ENCODE measurements at places on chromosomes 6 and 20.

GRCh38 chr6:54473328-54473727 lies 165.1 kb downstream of the TINAG start:
- DNase-seq = no peak

- DNase-seq = no peak
These were observed 7.5 kb downstream of the ESF1 start for GRCh38 chr20:13777171-13777601.

DNA sequence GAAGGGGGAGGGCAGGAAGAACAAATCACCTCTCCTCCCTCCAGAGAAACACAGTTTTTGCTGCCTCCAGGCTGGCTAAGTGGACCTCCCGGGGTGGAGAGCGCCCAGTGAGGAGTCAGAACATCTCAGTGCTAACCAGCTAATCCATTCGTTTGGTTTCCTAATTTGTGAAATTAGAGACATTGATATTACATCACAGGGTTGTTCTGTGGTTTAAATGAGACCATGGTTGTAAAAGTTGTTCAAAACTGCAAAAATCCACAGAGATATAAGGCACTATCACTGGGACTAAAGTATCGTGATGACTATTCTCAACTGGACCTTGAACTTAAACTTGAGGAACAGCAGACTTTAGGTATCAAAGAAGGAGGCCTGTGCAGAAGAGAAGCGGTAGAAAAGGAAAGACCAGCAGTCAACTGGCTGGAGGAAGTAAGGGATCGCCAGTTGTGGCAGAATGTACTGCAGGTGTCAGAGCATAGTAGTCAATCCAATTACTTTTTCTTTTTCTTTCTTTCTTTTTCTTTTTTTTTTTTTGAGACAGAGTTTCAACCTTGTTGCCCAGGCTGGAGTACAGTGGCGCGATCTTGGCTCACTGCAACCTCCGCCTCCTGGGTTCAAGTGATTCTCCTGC lies 33.9 kb downstream of the RIPOR2 start:
- no peak for DNase-seq

GRCh38 chr6:116476002-116476678 lies 15.0 kb downstream of the CALHM6 start:
- peak; percentile 36 for DNase-seq

DNA sequence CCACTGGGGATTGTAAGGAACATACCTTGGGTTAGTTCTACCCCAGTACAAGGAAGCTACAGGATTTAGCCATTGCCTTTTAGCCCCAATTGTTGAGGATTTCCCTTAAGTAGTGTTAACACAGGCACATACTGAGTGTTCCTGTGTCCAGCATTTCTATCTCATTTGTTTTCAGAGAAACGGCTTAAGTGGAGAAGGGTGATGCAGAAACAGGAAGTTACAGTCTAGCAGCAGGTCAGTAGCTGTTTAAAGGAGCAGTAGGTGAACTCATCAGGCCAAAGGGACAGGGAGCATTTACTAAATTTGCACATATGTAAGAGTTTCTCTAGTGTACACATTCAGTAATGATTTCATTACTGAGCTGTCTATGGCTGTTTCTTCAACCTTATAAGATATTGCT lies 644.2 kb upstream of the GJE1 start:
- peak; percentile 13 for DNase-seq

DNA sequence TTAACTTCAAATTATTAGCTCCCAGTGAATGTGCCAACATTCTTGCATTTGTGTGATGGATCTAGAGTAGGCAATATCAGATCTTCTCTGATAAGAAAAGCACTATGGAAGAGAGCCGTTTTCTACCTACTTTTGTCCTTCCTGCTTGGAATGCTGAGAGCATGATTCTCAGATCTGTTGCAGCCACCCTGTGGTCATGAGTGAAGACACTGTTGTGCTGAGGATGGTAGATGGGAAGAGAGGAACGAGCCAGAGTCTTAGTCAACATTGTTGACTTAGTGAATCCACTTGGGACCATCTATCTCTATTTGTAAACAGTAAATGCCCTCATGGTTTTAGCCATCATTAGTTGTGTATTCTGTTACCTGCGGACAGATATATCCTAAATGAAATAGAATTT lies 202.6 kb downstream of the CD109 start:
- no peak for DNase-seq

- DNase-seq = no peak
These were observed 47.4 kb downstream of the SLC35B3 start for GRCh38 chr6:8387942-8388437.

DNA sequence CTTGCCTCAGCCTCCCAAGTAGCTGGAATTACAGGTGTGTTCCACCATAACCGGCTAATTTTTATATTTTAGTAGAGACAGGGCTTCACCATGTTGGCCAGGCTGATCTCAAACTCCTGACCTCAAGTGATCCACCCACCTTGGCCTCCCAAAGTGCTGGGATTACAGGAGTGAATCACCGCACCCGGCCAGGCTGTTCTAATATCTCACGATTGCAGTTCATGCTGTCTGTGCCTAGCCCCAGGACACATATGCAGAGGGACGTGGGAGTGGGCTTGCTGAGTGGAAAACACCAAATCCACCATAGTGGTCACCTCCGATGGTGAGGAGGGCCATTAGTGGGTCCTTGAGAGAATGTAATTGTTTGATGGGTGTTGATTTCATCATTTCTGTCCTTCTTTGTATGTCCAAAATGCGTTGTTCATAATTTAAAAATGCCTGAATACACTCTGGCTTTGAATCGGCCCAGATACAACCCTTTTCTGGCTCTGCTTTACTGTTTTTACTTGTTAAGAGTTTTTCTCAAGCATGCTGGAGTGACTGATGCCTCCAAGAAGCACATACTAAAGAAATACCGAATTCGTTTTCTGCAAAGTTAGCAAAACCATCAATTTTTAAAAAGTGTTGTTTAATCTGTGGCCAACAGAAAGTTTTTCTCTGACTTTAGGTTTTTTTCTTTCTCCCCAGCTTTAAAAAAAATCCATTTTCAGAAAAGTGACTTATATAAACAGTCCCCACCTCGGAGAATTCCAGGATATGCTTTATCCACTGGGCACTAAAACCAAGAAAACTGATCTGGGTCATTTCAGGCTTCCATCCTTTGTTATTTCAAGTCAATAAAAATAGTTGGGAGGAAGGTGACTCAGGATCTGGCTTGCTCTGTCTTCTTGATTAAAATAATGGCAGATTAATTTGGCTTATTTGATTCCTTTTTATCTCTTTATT lies 18.8 kb upstream of the RALGAPA2 start:
- no peak for DNase-seq

- DNase-seq = no peak
These were observed 46.0 kb downstream of the VGLL2 start for GRCh38 chr6:117311310-117311709.

GRCh38 chr6:98924647-98925046 lies 23.1 kb downstream of the FBXL4 start:
- DNase-seq = no peak

GRCh38 chr6:10463491-10464481 lies 48.9 kb upstream of the TFAP2A start:
- no peak for DNase-seq

DNA sequence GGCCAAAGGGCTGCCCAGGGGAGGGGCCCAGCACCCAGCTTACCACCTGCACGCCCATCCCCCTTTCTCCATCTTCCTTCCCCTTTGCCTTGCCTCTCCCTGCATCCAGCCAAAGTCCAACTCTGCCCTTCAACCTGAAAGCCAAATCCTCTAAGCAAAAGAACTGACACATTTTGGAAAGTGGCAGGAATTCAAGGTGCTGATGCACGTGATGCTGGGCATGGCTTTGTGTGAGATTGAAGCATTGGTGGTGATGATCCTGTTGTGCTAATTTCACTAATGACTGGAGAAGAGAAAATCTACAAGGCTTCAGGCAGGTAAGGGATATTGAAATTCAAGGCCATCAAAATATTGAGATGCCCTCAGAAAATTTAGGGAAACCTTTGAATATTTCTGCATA lies 23.3 kb downstream of the SYNDIG1 start:
- no peak for DNase-seq

DNA sequence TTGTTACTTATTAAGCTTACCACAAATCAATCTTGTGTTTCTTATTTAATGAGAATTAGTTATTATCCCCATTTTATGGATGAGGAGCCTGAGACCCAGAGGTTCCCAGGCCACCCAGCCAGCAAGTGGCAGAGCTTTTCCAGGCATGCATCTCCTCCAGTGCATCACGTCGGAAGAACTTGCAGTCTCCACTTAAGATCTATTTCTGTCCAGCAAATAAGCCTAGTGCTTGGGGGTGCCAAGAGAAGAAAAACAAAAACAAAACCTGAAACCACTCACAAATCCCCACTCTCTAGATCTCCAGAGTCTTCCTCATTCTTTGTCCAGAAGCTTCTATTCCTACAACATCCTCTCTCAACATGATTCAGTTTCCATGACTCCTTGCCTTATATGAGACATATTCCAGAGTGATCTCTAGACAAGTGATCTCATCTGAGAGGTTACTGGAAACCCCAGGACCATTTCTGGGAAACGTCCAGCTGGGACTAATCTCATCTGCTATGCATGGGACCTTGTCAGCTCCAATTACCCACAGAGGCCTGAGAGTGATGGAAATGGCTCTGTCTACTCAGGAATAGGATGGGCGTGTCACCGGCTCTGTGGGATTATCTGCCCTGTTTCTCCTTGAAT lies 4.1 kb downstream of the GUCA1B start:
- peak; percentile 83 for DNase-seq

DNA sequence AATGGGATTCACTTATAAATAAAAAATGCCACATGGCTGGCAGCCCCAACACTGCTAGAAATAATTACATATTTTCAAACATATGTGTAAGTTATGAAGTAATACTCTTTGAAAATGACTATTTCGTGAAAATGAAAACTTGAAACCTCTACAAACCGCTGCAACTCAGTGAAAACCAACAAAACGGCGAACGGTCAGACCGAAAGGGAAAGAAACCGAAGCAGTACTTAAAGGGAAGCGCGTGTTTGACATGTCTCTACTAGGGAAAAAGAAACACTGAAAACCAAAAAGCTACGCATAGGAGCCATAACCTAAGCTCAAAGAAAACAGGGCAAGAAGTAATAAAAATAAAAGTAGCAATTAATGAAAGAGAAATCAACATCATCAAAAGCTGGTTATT lies 121.0 kb upstream of the GGTLC1 start:
- no peak for DNase-seq

DNA sequence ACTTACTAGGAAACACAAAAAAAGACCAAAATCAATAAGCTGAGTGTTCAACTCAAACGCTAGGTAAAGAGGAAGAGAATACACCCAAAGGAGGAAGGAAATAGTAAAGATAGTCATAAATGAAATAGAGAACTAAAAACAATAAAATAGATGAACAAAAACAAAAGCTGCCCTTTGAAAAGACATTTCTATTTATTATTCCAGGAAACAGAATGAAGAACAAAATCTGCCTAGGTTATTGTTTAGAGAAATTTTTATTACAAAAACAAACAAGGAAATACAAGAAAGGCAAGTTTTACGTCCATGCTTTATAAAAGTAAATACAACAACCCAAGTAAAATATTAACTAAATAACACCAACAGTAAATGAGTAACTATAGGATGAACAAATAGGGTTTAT lies 20.1 kb downstream of the HLA-DMB start:
- DNase-seq = no peak

- no peak for DNase-seq
These were observed 51.4 kb downstream of the TGM2 start for GRCh38 chr20:38113401-38114325.

DNA sequence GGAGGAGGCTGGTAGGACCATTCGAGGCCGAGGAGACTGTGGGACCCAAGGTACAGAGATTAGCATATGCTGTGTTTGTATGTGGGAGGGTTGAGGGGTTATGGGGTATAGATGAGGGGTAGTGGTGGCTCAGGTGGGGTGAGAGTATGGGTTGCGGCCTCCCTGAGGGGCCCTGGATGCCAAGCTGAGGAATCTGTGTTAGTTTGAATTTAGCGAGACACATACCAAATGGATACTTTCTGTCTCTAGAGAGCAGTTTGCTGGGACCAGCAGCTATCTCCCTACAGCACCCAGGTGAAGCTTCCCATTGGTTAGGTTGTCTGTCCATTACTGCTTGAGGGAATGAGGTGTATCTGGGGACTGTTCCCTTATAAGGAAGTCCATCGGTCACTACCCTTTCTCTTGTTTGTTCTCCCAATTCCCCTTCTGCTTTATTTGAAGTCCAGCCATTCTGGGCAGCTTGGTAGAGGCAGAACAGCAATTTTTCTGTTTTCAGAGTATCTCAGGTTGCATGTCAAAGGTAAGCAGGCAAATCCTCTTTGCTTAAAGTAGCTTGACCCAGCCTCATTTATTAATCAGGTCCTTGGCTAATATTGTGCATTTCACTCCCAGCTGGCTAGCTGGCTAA lies 15.2 kb downstream of the CHMP4B start:
- no peak for DNase-seq

GRCh38 chr6:36676141-36677058 lies 2.1 kb upstream of the CDKN1A start:
- no peak for DNase-seq

GRCh38 chr20:50121858-50122271 lies 8.9 kb upstream of the UBE2V1 start:
- DNase-seq = peak; percentile 76

DNA sequence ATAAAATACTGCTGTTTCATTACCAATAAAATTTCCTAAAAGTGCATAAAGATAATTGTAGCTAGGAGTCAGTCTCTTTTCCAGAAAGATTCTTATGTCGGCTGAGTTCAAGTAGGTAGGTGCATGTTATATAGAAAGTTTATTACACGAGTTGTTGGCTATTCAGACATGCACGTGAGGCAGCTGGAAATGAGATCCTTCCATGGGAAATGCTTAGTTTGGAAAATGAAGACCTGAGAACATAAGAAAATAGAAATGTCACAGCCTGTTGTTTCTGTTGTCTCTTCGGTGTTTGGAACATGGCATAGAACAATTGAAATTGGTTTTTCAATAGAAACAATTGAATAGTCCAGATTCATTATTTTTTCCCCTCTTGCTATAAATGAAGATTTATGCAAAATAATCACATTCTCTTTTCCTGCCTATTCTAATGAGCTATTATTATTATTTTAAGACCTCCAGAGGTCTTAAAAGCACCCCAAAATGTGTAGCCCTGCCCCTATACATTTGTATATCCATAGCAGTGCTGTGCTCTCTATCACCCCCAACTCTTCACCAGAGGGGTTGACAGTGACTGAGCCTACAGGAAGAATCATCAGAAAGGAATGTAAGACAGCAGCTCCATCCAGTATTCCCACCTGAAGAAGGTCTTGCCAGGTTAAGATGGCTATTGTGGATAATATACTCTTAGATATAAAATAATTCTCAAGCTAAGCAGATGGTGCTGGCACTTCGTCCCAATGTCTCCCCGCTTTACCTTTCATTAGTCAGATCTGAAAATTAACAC lies 82.2 kb downstream of the ZDHHC14 start:
- DNase-seq = no peak

Data from fibroblast of upper back skin (primary cell).